ENCODE measurements at places on chromosomes 16 and 17.

GRCh38 chr17:28968231-28968913, 17.1 kb upstream of the PHF12 start:
- no peak for DNase-seq

- DNase-seq = no peak
Measured at GRCh38 chr17:50382931-50383330, 9.9 kb downstream of the EME1 start.

DNA sequence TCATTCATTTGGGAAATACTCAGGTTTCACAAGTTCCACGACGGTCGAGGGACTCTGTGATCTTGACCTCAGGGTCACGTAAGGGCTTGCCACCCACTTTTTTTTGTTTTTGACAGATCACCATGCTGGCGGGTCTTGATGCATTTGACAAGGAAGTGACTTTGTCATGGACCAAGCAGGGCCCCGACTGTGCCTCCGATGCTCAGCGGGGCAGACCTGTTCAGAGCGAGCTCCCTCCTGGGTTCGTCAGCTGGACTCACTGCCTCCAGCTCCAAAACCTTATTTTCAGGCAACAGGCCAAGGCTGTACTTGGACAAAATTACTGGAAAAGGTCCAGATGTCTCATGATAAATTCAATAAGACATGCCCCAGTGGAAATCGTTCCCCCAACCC, 9.0 kb upstream of the CLEC18A start:
- no peak for DNase-seq

DNA sequence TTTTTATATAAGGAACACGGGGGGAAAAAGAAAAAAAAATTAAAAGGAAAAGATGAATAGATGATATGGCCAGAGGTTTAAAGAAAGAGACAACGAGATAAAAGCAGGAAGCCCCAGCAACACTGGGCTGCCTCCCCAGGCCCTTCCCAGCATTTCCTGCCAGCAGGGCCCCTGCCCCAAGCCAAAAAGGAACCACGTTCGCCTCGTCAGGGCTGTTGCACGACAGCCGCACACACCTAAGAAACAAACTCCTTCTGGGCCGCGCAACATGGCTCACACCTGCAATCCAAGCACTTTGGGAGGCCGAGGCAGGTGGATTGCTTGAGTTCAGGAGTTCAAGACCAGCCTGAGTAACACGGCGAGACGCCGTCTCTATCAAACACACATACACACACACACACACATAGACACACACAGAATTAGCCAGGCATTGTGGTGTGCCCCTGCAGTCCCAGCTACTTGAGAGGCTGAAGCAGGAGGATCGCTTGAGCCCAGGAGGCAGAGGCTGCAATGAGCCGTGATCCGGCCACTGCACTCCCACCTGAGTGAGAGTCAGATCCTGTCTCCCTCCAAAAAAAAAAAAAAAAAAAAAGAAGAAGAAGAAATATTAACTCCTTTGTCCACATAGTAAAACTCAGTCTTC, 83.0 kb downstream of the ANKRD11 start:
- no peak for DNase-seq

GRCh38 chr17:80498242-80498919, 22.0 kb upstream of the NPTX1 start:
- no peak for DNase-seq

DNA sequence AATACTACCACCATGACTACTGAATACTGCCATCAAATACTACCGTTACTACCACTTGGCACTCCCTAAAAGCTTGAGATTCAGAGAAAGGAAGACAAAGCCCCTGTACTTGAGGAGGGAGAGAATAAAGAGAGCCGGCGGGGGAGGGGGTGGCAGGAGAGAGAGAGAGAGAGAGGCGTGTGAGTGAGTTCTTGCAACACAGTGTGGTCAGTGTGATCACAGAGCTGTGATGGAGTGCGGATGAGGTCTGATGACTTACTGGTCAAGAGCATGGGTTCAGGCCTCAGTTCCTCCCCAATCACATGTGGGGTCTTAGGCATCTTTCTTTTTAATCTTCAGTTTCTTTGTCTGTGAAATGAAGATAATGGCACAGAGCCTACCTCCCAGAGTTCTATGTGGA, 19.2 kb downstream of the PRKCB start:
- DNase-seq = no peak

- DNase-seq = no peak
Measured at GRCh38 chr17:75096082-75096625, 8.4 kb downstream of the SLC16A5 start.

DNA sequence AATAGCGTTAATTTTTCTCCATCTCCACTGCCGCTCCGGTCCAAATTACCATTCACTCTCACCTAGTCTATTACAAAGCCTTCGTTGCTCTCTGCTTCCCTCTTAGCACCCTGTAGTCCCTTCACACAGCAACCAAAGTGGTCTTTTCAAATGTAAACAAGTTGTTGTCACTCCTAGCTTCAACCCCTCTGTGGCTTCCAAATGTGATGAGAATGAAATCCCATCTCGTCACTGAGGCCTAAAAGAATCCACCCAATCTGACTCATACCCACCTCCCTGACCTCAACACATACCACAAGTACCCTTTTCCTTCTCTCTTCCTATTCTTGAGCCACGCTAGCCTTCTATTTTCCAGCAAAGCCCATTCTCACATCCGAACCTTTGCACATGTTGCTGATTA, 2.2 kb upstream of the PELP1 start:
- no peak for DNase-seq

DNA sequence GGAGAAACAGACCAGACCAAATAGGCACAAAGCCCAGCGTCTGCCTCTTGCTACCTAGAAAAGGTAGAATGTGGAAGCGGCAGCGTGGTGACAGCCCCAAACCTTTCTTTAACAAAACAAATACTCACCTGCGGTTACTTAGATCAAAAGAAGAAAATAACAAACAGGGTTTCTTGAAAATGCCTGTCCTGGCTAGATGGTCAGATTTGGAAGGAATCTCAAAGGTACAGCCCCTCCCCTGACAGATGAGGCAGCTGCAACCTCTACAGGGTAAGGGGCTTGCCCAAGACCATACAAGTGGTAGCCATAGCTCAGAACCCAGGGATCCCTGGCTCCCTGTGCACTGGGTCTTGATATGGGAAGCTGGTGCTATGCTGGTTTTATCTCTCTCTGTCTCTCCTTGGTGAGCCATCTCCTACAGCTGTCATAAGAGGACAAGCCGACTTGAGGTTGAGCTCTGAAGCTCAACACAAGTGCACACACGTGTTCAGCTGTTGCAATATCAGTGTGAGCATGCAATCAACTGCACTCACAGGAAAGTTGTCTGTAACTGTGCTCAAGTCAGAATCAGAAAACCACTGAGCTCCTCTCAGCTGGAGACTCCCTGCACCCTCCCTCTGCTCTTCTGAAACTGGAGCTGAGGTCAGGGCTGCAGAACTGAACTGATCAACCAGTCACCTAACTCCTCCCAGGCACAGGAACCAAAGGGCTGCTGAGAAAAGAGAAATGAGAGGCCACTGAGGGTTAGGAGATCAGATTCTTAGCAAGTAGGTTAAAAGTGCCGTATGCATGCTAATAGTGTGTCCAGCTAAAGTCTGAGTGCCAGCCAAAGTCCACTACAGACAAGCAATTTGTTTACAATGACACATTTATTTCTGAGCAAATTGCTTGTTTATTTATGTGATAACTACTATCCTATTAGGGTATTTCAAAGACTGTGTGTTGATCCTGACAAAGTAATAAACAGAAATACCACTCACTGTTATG, 6.1 kb upstream of the RNF157 start:
- no peak for DNase-seq

- no peak for DNase-seq
Measured at GRCh38 chr17:76076765-76077583, 2.0 kb upstream of the ZACN start.

GRCh38 chr17:21674242-21674731, 18.0 kb upstream of the KCNJ18 start:
- no peak for DNase-seq

DNA sequence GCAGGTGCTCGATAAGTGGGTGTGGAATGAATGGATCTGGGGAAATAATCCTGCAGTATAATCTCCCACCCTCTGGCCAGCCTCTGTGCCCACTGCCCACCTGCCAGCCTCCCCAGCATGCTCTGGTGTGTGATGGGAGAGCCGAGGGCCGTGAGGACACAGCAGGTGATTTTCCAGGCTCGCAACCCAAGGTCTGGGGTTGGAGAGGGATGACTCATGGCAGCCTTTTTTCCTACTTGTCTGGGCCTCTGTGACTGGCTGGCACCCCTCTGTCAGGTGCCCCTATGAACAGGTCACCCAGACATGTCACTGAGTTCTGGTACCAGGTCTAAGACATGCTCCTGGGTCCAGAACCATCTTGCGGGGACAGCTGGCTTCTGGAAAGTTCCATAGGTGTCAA, 385.7 kb upstream of the TNRC6C start:
- no peak for DNase-seq
